OCI-LY7 (cell line): ENCODE measurements at places on chromosomes 7 and 10.

DNA sequence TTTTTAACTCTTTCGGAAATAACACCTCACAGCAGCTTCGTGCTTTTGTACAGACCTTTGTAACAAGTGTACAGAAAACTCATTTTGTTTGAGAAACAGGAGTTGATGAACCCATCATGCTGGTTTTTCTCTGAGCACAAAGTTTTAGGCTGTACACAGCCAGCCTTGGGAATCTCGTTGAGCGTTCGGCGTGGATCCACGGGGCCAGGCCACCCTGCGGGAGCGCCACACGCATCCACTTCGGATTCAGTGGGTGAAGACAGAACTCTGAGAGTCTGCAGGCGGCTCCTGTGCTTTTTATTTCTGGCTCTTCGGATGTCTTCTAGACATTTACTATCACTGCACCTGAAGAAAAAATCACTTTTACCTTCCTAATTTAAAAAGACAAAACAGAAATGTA, 131.2 kb downstream of the SMURF1 start:
- no peak for DNase-seq

GRCh38 chr7:46291601-46292150, 370.6 kb upstream of the IGFBP3 start:
- DNase-seq, result no peak

DNA sequence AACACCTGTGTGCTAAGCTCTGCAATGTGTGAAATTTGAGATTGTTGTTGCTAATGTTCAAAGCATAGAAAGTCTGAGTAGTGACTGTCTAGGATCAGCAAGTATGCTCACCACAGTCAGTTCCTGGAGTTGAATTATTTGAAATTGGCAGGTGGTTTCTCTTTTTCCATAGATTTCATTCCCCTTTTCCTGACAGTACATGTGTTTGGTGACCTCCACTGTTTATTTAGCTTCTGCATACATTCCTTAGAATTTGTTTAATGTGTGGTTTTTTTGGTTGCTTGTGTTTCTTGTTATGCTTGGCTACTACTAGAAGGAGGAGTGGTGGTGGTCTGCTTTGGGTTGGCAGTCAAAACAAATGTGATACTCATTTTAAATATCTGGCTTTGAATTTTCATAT, 52.3 kb downstream of the FOXP2 start:
- no peak for DNase-seq

- no peak for DNase-seq
Measured at GRCh38 chr10:94146746-94147145, 153.0 kb downstream of the PLCE1 start.

DNA sequence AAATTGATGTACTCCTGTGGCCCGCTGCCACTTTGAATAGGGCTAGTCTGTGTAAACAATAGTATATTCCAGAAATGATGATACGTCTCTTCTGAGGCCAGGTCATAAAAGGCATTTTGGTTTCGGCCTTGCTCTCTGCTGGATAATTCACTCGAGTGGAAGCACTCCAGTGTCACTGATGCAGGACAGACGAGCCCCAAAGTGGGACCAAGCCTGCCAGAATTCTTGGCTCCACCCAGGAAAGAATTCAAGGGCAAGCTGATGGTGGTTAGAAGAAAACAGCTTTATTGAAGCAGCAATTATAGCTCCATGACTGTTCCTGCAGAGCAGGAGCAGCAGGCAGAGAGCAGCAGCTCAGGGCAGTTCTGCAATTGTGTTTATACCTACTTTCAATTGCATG, 717.6 kb downstream of the GRM8 start:
- DNase-seq, result no peak

GRCh38 chr10:114087255-114087654, 43.6 kb downstream of the ADRB1 start:
- DNase-seq, result no peak

- no peak for DNase-seq
Measured at GRCh38 chr10:73209705-73210104, 37.4 kb downstream of the DNAJC9 start.

GRCh38 chr10:29714096-29714874, 79.5 kb upstream of the SVIL start:
- DNase-seq, result no peak

DNA sequence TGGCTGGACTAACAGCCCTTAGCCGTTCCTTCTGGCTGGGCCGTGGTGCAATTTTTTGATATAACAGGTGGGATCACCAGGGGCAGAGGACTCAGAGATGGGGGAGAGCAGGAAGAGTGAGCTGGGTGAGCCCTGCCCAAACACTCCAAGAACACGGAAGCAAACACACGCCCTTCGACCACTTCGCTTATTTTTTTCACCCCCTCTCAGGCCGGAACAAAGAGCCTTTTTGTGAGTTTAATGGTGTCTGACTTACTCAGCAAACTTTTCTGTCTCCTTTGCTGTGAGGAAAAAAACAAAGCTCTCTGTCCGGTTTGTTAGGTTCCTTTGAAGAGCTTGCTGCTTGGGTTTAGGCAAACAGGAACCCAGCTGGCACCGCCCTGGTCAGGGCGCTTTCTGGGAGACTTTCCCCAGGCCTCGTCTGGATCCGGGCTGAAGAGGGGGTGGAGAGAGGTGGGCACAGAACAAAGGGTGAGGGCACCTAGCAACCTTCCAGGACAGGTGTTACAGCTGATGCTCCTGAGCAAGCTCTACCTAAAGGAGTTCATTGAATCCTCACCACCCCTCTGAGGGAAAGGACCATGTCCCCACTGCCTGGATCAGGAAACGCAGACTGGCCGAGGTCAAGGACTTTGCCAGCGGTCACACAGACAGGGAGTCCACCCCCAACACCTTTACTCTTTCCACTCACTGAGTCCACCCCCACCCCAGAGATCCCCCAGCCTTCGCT, 23.3 kb downstream of the CALML3 start:
- no peak for DNase-seq

DNA sequence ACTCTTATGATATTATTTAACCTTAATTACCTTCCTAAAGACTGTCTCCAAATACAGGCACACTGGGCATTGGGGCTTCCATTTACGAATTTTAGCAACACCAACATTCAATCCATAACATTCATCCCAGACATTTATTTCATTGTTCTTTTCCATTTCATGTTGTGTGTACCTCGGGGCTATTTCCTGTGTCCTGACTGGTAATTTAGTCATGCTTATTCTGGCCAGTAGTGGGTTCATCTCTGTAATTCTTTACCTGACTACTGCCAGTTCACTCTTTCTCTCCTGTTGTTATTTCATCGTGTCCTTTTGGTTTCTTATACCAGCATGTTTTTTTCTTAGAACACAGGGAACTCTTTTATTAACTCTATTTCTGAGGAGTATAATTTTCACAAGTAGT, 225.7 kb downstream of the PLXDC2 start:
- no peak for DNase-seq

GRCh38 chr7:36742911-36743775, 18.8 kb upstream of the AOAH start:
- no peak for DNase-seq

DNA sequence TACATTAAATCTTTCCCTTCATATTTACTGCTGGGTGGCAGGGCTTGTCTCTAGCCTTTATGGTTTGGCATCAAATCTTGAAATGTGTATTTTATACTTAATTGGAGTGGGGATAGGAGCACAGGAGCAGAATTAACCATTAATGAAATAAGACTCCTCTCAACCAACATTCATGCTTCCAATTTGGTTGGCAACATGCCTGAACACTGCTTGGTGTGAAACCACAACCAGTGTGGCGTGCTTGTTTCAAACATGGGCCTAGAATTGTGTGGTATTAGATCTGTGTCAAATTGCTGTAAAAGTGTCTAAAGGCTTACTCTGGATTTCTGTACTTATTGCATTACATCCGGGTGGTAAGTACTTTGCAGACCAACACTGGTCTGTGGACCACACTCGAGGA, 25.1 kb upstream of the VPS41 start:
- no peak for DNase-seq

GRCh38 chr10:110833941-110834628, 37.6 kb upstream of the PDCD4 start:
- DNase-seq, result no peak

- DNase-seq, result no peak
Measured at GRCh38 chr10:108167766-108168165, 1003.3 kb upstream of the SORCS1 start.

GRCh38 chr10:5530412-5530806, 5.6 kb downstream of the CALML3 start:
- DNase-seq, result no peak

DNA sequence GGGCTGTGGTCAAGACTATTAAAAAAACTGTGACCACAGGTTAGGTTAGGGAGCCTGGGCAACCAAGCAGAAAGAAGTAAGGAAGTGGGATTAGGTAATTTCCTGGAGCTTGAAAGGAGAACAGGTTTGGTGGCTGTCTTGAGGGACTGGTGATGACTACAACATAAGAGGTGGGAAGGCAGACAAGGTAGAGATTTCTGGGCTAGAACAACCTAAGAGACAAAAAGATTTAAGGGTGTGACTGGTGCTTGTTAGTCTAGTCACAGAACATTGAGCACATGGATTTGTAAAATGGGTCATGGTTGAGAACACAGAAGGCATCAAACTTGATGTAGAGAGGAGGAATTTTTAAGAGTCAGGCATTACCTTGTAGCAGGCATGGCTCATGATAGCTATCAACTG, 123.7 kb upstream of the ASAH2 start:
- DNase-seq, result no peak
